PC-9 (cell line): ENCODE measurements at places on chromosomes 5 and 9.

GRCh38 chr9:98121058-98121457, 2.0 kb upstream of the TRIM14 start:
- peak; percentile 45 for DNase-seq

DNA sequence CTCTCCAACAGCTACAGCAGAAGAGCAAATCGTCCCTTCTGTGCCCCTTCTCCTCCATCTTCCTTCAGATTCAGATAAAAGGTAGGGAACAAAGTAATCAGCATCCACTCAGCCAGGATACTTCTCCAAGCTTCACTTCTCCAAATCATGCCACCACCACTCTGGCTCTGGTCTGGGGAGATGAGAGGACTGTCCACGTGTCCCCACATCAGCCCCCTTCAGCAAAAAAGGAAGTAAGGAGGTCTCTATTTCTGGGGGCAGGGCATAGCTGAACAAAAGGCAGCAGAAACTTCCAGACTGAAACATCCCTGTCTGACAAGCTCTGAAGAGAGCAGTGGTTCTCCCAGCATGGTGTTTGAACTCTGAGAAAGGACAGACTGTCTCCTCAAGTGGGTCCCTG, 116.9 kb downstream of the C5orf15 start:
- DNase-seq, result no peak

GRCh38 chr5:119400245-119400644, 44.4 kb downstream of the TNFAIP8 start:
- no peak for DNase-seq

DNA sequence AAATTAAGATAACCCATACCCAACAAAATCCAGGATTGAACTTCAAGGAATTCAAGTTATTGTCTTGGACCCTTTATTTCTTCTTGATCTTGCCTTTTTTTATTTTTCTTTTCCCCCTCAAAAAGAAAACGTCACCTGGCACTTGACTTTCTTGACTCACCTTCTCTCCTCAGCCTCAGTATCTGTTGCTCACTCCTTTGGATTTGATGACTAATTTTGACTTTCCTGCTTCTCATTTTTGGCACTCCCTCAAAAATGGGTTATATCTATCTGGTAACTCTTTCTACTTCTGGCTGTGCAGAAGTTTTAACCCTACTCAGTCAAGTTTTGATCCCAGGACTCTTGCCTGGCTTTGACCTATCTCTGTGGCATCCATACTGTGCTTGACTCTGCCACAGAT, 66.6 kb upstream of the SPATA31D4 start:
- peak; percentile 77 for DNase-seq

DNA sequence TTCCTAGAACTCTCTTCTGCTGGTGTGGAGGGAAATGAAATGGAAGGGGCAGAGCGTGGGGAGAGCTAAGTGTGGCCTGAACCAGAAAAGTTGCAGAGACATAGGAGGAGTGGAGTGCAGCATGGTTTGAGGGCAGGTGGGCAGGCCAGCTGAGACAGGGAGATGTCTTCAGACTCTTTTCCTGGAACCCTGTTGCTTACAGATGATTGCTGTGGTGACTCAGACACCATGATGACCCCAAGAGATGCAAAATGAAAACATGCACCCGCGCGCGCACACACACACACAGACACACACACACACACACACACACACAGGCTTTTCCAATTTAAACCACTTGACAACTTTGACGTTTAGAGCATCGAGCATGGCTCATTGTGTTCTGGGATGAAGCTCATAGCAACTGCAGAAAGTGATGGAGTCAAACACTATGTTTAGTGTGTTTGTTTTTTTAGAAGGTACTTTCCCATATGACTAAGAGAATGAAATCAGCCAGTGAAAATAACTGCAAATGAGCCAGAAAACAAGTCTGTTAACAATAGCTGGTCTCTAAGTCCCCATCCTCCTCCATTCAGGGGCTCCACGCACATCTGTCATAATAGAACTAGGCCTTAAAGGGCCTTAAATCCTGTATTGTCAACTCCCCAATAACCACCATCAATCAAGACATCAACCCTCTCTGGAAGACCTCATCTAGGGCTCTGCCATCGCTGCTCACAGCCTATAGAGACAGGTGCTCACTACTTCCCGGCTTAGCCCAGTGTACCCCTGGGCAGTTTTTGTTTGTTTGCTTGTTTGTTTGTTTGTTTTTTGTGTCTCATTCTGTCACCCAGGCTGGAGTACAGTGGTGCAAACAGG, 9.6 kb downstream of the TMOD1 start:
- DNase-seq, result no peak

GRCh38 chr5:18195910-18196309, 561.6 kb downstream of the TAF11L14 start:
- DNase-seq, result no peak

DNA sequence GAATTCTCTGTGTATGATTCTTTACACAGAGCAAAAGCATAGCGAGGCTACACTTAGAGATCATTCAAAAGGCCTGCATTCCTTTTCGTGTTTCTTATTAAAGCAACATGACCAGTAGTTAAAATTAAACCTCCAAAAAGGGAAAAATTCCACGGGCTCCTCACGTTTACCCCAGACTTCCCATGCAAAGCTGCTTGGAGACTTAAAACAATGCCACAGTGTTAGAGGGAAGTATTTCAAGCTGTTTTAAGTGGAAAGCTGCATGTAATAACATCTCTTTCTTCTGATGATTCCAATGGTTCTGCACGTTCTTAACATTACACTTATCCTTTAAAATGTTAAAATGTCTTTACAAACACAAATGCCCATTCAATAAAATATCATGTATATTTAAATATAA, 405.2 kb downstream of the SEMA5A start:
- DNase-seq, result no peak

DNA sequence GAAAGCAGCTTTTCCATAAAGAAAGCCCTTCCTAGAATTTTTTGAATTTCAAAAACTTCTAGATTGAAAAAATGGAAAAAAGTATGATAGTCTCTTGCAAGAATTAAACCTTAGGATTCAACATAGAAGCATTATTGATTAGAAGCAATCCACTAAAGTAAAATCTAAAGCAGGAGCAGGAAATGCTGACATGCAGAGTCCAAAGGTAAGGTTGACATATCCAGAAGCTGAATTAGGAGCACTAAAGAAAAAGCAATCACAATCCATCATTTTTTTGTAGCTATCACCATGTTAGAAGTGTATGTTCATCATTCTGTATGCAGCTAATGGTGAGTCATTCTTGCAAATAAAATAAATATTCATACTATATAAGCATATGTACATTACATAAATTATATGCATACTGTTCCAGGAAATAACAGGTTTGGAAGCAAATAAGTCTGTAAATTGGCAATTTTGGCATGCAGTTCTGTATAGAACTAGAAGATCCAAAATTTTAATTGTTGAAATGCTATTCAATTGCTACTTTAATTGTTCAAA, 39.4 kb upstream of the RNF180 start:
- DNase-seq, result no peak

GRCh38 chr5:151097061-151097460, 16.2 kb upstream of the TNIP1 start:
- no peak for DNase-seq

DNA sequence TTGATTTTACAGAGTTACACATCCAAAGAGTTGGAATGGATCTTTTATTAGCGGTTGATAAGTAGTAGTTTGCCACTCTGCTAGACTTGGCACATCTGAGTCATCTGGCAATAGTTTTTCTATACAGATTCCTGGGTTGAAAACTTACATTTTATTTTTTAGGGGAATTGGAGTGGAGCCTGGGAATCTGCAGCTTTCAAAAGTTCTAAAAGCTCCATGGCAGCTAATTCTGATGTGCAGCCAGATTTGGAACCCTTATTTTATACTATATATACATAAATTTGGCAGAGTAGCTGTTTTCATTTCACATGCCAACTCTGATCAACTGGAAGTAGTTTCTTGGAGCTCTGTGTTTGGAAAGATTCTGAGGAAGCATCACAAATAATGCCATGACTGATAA, 715.5 kb downstream of the TLR4 start:
- no peak for DNase-seq

DNA sequence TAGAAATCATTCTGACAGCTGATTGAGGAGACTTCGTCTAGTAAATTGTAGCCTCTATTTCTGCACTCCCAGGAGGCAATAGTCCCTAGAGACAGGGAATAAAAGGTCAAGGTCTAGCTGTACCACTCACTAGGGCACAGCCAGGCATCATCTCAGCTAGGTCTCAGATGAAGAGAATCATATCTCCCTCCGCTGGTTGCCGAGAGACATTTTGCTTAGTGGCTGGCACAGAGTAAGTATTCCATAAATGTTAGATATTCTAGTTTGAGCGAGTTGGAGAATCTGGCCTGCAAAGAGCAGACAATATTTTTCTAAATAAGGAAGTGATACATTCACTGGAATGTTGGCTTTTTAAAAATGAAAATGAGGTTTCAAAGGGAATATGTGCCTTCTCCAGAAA, 180.4 kb upstream of the ACTBL2 start:
- DNase-seq, result no peak

DNA sequence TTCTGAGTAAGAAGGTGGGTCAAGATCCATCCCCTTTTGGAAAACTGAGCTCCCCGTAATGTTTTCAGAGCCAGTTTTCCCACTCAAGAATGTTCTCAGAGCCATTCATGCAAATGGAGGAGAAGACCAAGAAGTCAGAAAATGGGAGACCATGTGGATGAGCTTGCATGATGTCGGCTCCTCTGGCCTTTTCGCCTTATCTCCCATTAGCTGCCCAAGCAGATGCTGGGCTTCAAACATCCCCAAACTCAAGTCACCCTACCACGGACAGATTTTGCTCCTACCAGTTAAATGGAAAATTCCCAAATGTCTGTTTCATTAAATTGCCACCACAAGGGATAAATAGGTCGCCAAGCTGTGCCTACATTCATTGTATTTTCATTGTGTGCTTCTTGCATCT, 161.4 kb downstream of the ICE1 start:
- DNase-seq, result no peak

DNA sequence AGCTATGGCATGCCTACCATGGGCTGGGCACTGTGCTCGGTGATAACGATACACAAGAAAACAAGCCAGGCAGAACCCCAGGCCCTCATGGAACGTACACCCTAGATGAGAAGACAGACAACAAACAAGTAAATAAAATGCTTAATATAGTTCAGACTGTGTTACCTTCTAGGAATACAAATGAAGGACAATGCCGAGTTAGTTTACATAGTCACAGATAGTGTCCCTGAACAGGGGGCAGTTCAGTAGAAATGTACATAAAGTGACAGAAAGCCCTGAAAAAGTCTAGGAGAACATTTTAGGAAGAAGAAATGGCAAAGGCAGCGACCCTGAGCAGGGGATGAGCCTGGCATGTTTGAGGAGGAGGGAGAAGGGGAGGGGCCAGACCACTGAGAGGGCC, 21.7 kb downstream of the SLC22A5 start:
- DNase-seq, result no peak

DNA sequence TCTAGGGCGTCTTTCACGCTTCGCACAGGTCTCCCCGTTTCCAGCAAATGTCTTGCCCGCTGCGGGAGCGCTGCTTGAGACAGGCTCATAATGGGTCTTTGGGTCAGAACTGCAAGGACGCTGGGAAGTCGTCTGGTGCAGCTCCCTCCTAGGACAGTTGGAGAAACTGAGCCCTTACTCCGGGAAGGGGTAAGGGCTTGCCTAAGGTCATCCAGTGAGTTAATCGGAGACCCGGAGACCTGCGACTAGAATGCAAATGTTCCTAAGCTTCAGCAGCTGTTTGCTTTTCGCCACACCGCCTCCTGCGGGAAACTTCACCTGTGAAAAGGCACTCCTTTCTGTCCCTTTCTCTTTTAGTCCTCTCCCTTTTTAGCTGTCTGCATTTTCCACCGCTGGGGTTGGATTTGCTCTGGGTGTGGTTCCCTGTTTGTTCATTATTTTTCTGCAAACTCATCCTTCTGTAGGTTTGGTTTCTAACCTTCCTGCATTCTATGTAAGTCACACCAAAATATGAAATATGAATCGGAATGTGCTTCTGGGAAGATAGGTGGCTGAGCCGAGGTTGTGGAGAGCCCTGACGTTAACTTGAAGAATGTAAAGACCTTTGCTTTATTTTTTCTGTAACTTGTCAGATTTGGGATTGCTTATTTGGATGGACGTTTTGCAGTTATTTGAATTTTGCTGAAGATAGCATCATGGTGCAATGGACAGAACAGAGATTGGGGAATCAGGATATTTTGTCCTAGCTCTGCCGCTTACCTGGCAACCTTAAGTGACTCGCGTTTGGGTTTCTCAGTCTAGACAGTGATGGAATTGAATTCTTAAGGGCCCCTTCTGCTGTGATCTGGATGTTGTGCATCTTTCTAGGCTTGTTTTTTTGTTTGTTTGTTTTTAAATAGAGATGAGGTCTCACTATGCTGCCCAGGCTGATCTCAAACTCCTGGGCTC, 909 bp downstream of the SLC36A1 start:
- DNase-seq, result peak; percentile 50

DNA sequence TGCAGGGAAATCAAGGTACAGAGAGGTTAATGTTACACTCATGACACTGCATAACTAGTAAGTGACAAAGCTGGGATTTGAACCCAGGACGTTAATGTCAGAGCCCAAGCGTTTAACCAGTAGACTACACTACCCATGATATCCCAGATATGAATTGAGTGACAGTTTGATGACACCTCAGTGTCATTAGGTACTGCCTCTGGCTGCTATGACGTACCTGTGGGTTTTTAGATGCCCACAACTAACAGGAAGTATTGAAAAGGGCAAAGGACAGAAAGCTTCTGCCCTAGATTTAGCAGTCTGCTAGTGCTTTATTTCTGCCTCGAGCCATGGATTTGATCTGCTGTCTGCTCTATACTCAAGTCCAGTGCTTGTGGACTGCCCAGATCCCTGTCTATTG, 56.2 kb downstream of the GLRA1 start:
- no peak for DNase-seq

DNA sequence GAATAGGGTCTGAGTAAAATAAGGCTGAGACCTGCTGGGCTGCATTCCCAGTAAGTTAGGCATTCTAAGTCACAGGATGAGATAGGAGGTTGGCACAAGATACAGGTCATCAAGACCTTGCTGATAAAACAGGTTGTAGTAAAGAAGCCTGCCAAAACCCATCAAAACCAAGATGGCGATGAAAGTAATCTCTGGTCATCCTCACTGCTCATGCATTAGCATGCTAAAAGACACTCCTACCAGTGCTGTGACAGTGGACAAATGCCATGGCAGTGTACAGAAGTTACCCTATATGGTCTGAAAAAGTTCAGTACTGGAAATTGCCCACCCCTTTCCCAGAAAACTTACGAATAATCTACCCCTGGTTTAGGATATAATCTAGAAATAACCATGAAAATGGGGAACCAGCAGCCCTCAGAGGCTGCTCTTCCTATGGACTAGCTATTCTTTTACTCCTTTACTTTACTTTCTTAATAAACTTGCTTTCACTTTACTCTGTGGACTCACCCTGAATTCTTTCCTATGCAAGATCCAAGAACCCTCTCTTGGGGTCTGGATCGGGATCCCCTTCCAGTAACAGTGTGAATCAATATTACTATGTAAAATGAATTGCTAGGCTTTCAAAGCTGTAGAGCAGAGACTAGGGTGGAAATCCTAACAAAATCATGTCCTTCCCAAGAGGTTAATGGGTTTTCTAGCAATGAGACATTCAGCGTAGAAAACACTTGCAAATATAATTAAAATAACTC, 257.8 kb downstream of the KIAA0825 start:
- DNase-seq, result no peak
